Left ventricle myocardium superior (tissue), 1 donor: ENCODE measurements at places on chromosomes 11 and 22.

DNA sequence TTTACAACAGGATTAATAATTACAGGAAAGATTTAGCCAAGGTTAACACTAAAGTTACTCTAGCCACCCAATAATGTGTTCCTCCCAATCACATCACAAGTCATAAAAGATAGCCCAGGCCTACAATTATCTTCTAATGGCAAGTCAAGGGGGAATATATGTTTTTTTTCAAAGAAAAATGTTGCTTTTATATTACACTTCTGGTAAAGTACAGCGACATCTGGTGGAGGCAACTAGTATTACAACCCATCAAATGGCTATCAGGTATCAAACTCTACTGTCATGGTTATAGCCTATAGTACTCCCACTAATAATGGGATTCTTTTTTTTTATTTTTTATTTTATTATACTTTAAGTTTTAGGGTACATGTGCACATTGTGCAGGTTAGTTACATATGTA, 71.8 kb downstream of the XRRA1 start:
- no peak for DNase-seq

DNA sequence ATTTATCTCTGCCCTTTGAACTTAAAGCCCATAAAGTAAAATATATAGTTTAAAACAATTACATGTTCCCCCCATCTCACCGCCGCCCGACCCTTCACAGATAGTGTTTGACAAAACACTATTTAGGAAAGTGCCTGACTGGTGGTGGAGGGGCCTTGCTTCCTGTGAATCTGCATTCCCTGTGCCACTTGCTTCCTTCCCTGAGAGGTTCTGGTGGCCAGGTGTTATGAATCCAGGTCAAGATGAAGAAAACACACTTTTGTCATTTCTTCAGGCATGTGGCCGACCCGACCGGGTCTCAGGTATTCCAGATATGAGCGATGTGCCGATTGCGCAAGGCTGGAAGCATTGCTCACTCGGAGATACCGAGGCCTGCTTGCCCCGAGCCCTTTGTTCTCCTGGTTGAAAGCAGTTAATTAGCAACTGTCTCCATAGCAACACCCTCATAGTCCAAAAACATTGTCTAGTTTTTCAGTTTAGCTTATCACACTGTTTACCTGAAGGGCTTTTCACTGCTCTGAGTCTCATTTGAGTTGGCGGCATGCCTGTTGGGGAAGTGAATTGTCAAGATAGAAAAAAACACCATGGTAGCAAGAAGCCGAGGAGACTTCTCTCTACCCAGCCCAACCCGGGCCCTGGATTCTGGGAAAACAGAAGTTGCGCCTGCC, 128.3 kb downstream of the TEAD1 start:
- no peak for DNase-seq

DNA sequence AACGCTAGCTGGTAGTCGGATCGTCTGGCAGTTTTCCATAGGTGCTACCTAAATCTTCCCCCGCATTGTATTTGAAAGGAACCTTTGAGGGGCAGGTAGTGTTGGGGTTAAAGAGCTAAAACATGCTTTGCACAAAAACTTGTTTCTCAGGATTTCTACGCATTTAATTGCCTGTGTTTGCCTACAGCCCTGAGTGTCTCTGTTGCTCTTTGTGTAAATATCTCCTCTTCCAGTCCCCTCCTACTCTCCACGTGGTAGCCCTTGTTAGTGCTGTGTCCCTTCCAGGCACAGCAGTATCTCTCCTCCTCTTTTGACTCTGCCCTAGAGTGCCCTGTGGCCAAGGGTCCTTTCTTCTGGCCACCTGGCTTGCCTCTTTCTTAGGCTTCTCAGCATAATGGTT, 81.7 kb downstream of the BARX2 start:
- DNase-seq = no peak

GRCh38 chr11:76856571-76856970, 4.1 kb upstream of the ACER3 start:
- DNase-seq = no peak

- DNase-seq = no peak
Observed at GRCh38 chr11:130705670-130706421, 210.4 kb downstream of the SNX19 start.

- no peak for DNase-seq
Observed at GRCh38 chr11:27309046-27309445, 54.0 kb downstream of the CCDC34 start.

DNA sequence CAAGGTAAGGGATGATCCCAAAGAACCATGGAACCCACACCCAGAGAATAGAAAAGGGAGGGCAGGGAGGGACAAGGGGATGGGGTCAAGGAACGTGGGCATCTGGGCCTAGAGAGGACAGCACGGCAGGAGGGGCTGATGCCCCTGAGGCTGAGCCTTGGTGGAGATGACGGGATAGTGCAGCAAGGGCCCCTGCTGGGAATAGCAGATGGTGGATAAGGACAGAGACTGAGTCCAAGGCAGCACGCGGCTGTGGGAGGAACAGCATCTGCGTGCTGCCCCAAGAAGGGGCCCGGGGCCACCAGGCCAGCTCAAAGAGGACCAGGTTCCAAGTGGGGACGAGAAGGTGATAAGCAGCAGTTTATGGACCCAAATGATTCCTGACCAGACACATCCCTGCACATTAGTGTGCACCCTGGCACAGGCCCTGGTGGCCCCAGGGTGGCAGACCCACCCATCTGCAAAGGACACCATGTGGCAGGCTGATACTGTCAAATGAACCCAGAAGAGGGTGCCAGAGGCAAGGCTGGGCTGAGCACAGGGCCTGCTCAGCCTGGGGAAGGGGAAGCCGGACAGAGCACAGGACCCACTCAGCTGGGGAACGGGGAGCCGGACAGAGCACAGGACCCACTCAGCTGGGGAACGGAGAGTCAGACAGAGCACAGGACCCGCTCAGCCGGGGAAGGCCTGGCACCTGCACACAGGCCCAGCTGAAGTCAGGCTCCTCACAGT, 12.8 kb upstream of the TESMIN start:
- DNase-seq = no peak

GRCh38 chr11:69947059-69947792, 128.0 kb upstream of the FGF3 start:
- peak; percentile 23 for DNase-seq

GRCh38 chr11:19080579-19080993, 20.1 kb upstream of the MRGPRX2 start:
- DNase-seq = peak; percentile 28

GRCh38 chr11:128196235-128196634, 391.1 kb downstream of the ETS1 start:
- no peak for DNase-seq

- no peak for DNase-seq
Observed at GRCh38 chr22:50513175-50513574, 5.2 kb downstream of the NCAPH2 start.

DNA sequence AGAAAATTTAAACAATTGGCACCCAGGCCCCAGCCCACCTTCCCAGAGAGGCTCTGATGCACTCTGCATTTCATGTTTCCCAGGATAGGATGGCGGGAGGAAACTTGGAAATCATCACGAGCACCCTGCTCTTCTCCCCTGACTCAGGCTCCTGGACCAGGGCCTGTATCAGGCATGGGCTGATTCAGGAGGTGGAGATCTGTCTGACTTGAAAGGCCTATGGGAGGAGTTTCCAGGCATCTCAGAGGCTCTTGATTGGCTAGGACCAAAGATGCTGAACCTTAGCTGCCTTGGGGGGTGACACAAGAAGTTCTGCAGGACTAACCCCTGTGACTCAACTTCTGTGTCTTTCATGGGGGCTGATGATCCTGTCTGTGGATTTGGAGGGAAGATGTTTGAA, 106.2 kb downstream of the PKNOX2 start:
- DNase-seq = no peak

DNA sequence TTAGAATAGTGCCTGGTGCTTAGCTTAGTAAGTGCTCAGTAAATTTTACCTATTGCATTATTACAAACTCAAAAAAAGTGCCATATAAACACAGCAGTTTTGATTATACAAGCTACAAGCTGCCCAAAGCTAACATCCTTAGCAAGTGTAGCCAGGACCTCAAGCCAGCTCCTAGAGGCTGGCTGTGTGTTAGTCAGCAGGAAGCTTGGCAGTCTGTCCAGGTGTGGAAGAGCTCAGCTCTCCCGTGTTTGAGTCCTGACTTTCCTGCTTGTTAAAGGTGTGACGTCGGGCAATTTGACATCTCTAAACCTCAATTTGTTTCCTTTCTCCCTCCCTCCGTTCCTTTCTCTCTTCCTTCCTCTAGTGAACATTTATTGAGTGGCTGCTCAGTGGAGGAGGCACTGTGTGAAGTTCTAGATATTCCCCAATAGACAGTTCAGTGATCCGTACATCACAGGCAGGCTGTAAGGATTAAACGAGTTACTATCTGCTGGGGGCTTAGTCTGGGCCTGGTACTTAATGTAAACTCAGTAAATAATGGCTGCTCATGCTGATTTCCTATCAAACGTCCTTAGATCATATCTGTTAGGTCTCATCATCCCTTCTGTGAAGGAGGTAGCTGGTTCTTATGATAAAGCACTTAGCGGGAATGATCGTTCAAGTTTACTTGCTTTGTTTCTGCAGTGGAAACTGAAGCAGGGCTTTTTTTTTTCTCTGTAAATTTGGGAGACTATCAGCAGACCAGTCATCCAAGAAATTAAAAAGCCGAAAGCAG, 68.7 kb downstream of the PRR5L start:
- no peak for DNase-seq

DNA sequence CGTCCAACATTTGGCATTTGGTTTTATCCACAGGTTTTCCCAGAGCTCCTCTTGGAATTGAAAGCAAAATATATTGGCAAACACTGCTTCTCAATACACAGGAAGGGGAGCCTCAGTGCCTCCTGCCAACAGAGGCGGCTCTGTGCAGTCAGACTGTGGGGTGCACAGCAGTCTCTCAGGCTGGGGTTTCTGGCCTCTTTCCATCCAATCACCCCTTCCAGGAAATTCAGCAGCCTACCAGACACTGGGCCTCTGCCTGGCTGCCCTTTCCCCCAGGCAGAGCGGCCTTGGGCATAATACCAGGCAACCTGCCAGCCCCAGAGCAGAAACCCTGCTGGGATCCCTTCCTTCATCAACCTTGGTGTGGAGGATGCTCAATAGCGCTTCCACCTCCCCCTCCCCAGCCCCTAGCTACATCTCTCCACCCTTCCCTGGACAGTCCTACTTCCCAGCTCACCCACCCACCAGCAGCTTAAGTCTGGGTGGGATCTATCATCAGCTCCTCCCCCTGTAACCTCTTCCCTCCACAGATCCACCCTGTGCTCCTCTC, 17.8 kb upstream of the RAPSN start:
- DNase-seq = peak; percentile 61

DNA sequence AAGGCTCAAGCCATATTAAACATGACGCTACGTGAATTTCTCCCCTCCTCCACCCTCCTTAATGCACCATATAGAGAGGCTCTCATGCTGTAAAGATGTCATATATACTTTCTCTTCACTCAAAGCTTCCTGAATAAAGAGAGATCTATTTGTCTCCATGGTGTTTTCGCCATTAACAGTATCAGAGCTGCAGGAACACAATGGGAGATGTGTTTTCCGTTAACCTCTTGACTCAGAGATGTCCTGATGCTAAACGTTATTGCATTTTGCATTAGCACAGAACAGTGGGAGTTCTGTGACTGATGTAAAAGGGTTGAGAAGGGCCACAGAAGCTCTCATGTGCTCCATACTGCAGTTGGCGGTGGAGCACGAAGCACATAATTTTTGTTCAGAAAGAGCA, 25.7 kb upstream of the BLID start:
- no peak for DNase-seq

DNA sequence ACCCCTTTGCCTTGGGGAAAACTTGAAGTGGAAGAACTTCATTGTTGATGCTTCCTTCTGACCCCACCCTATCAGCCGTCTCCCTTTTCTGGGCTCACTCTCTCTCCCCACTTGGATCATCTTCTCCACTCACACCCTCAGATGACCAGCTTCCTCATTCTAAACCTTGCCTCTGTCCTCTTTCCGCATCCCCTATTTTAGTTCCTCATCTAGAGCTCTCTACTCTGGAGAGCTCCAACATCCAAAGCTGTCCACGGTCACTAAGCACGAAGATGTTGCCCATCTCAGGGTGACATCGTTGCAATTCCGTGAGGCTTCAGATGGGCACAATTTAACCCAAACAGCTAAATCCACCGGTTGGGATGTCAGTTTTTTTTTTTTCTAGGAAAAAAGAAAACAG, 31.6 kb upstream of the ME3 start:
- no peak for DNase-seq

- DNase-seq = no peak
Observed at GRCh38 chr11:117387992-117388755, 60.5 kb downstream of the CEP164 start.

- no peak for DNase-seq
Observed at GRCh38 chr11:72744474-72744873, 7.7 kb downstream of the ARAP1 start.

- DNase-seq = no peak
Observed at GRCh38 chr11:114211444-114212121, 84.6 kb upstream of the NNMT start.

DNA sequence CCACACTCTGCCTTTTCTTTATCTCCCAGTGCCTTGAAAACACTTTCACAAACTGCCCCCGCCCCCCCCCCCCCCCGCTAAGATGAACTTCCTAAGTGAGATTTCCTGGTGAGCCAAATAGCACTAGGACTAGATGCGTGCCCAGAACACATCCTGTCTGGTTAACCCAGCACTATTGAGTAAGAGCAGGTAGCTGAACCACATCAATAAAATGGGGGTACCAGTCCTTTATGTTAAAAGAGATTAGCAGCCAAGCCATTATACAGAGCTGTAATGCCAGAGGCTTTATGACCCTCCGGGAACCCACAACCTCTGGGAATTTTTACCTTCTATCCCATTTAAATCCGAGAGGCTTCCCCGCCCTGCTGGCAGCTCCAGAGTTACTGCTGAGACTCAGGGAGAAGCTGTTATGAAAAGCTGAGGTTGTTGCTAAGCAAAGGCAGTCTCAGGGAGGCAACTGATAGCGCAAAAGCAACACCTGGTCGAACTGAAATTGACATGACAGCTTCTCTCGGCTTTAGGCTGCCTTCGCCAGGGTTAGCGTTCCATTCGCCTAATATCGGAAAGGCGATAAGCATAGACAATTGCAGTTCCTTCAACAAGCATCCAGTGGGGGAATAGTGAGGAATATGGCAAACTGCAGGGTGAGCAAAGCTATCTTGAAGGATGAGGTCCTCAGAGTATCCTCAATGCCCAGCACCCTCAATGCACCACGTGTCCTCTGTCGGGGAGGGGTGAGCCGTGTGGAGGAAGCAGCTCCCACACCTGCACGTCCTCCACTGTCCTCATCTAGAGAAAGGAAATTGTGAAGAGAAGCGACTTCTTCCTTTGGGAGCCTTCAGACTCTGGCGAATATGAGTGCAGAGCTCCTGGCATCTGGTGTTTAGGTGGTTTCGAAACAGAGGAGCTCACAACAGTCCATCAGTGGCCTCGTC, 977.0 kb downstream of the NTM start:
- no peak for DNase-seq

- peak; percentile 66 for DNase-seq
Observed at GRCh38 chr22:24230911-24231656, 13.8 kb downstream of the GGT5 start.

GRCh38 chr11:77115181-77115611, 12.6 kb downstream of the OMP start:
- peak; percentile 17 for DNase-seq

DNA sequence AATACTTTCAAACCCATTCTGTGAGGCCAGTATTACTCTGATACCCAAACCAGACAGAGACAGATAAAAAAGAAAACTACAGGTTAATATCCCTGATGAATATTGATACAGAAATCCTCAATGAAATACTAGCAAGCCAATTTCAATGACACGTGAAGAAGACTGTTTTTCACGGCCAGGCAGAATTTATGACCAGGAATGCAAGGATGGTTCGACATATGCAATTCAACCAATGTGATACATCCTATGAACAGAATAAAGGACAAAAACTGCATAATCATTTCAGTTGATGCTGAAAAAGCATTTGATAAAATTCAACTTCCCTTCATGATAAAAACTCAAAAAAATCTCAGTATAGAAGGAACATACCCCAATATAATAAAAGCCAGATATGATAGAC, 44.5 kb downstream of the SLC22A24 start:
- DNase-seq = no peak
